Brain (organoid and tissue), 16 donors: ENCODE measurements at places on chromosomes 16 and 17.

GRCh38 chr17:51132964-51133319 is 12.3 kb upstream of the SPAG9 start:
- no peak for DNase-seq

GRCh38 chr17:35734396-35734795 is 3.0 kb downstream of the RASL10B start:
- no peak for DNase-seq

GRCh38 chr16:15822957-15823356 is 33.9 kb downstream of the MYH11 start:
- peak; percentile 11 for DNase-seq

DNA sequence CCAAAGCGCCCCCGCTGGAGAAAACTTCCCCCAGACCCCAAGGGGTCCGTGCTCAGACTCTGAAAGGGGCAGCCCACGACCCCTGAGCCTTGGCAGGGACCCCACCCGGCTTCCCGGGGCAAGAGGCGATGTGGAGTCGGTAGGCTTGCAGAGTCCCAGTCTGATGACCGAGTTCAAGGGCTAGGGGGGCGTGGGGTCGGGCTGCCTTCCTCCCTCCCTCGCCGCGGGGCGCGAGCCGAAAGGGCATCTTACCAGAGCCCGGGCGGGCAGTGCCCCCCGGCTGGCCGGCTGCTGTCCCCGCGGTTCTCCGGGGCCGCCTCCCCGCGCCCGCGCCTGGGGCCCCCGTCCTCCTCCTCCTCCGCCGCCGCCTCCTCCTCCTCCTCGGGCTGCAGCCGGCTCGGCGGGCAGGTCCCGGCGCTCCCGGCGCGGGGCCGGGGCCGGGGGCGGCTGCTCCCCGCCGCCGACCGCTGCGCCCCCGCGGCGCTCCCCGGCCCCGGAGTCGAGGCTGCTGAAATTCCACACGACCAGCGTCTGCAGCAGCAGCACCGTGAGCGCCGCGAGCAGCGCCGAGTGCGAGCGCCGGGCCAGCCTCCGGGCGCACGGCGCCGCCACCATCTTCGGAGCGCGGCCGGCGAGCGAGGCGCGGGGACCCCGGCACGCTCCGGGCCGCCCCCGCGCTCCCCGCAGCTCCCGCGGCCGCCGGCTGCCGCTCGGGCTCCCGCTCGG is 415 bp downstream of the XYLT1 start:
- DNase-seq, result no peak

GRCh38 chr16:88651989-88652761 is 1.3 kb upstream of the CYBA start:
- DNase-seq, result no peak

DNA sequence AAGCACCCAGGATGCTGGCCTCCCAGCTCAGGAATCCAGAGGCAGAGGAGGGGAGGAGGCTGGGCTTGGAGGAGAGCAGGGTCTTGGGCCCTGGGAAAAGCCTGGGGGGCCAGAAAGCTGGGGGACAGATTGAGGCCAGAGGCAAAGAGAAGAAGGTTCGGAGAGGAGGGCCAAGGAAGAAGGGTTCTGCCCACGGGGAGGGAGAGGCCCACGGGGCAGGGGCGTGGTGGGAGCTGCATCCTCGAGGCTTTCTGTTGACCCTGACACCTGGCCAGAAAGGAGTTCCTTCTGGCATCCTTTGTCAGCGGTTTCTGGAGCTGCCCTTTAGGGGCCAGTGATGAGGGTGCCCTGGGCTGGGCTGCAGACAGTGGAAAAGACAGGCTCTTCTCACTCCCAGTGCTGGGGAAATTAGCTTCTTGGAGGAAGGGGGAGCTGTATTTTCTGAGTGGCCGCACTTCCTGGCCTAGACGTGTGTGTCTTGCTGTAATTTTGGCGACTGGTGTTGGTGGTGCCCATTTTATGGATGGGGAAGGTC is 308.7 kb downstream of the SEC14L1 start:
- no peak for DNase-seq

DNA sequence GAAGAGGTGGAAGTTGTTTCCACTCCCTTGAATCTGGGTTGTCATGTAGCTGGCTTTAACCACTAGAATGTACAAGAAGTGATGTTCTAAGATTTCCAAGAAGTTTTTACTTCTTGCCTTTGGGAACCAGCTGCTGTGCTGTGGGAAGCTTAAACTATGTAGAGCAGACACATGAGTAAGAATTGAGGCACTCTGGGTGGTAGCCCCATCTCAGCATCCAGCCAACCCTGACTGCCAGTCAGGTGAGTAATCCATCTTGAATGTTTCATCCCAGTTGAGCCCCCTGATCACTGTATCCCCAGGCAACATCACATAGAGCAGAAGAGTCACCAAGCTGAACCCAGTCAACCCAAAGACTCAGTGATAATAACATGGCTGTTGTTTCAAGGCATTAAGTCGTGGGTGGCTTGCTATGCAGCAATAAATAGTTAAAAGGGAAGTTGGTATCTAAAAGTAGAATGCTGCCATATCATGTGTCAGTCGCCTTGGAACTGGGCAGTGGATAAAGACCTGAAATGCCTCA is 62.8 kb upstream of the GPR139 start:
- no peak for DNase-seq

GRCh38 chr17:58528443-58528842 is 14.0 kb upstream of the MTMR4 start:
- DNase-seq, result no peak

DNA sequence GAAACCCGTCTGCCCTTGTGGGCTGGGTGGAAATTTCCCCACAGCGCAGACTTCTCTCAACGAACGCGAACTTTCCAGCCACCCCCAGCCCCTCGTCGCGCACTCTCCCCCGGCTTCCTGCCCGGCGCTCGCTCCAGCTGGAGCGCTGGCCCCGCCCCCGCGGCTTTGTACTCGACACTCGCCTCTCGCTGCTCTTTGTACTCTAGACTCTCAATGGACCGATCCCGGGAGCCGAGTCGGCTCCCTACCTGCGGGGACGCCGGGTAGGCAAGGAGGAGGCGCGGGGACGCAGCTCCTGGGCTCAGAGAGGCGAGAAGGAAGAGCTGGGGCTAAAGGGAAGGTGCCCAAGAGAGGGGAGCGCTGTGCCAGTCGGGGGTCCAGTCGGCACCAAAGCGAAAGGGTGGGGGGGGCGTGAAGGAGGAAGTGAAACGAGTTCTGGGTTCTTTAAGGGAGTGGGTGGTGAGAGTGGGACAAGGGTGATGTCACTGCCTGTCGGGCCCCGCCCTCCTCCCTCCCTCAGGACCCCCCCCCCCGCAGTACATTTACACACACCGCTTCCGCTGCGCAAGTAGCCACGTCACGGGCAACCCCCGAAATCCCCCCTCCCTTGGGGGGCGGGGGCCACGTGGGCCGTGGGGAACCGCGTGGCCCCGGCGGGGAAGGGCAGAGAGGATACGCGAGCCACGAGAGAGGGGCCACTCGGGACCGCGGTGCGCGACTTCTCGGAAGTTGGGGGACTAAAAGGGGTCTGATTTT is 9.7 kb downstream of the KDM6B start:
- DNase-seq, result peak; percentile 79

DNA sequence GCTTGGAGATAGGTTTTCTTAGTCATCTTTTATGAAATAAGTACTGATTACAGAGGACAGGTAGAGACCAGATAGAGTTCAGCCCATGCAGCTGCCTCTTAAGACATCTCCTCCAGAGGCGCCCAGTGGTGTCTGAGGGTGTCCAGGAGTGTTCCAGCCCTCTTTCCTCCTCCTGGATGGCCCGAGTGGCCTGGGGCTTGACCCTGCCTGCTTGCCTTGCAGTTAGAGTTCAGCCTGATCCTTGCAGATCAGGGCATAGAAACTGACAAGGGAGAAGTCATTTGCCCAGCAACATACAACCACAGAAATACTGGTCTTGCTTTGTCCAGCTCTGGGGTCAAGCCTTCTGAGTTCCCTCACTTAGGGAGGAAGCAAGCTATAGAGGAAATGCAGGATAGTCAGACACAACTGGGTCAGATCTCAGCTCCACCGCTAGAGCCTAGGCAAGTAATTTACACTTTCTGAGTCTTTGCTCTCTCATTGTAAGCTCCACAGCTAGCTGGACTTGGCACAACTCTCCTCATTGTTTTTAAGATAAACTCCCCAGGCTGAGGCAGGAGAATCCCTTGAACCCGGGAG is 3.6 kb upstream of the CCL1 start:
- DNase-seq, result no peak

DNA sequence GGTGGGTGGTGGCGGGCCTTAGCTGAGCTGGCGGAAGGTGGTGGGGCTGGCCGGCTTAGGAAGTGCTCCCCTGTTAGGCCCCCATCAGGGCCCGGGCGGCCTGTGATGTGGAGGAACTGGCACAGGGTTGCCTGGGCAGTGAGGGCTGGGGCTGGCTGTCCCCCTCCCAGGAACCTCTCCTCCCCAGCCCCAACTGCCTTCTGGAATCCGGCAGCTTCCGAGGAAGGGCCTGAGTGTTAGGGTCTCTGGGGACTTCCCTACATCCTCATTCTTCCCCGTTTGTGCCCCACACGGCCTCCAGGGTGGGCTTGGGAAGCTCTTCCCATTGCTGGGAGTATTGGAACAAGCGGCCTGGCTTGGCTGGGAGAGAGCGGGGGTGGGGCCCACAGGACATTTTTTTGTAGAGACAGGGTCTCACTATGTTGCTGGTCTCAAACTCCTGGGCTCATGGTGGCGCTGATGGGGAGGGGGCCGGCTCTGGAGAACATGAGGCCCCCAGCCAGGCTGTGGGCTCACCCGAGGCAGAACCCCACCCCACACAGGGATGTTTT is 89.9 kb upstream of the CIBAR2 start:
- DNase-seq, result no peak
